ENCODE measurements at places on chromosomes 16 and 17. TPM values are rescaled to one million over a fixed set of nuclear protein-coding genes. Genes with fewer than 3 reads are reported as not detected.

GRCh38 chr16:57666353-57667047, 1.6 kb upstream of the ADGRG3 start:
- DNase-seq: no peak

The TMEM235 gene
- not detected for total RNA-seq

DNA sequence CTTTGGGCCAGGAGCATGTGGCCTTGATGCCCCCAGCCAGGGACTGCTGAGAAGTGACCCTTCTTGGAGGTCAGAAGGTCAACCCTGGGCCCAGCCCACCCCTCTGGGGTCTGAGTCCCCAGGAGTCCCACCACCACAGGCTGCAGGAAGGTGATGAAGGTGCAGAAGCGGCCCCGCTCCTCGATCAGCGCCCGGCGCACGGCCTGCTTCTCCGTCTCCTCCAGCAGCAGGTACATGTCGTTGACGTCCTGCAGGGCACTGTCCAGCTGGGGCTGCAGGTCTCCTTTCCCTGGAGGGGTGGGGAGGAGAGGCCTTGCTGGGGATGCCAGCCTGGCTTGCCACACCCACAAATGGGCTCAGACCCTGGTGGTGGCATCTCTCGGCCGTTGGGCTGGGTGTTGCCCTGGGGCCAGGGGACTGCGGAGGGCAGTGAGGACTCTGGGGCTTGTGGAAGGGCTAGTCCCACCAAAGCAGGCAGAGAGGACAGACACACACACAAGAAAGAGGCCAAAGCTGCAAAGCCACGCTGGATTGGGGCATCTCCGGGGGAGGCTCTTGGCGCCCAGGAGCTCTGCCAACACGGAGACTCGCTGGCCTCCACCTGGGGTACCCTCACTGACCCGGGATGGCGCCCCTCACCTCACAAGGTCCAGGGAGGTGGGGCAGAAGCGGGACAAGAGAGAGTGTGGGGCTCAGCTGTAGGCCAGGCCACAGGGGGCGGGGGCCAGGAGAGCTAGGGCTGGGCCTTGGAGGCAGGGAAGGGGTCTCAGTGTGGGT, 7.5 kb downstream of the MTSS2 start:
- DNase-seq: no peak

DNA sequence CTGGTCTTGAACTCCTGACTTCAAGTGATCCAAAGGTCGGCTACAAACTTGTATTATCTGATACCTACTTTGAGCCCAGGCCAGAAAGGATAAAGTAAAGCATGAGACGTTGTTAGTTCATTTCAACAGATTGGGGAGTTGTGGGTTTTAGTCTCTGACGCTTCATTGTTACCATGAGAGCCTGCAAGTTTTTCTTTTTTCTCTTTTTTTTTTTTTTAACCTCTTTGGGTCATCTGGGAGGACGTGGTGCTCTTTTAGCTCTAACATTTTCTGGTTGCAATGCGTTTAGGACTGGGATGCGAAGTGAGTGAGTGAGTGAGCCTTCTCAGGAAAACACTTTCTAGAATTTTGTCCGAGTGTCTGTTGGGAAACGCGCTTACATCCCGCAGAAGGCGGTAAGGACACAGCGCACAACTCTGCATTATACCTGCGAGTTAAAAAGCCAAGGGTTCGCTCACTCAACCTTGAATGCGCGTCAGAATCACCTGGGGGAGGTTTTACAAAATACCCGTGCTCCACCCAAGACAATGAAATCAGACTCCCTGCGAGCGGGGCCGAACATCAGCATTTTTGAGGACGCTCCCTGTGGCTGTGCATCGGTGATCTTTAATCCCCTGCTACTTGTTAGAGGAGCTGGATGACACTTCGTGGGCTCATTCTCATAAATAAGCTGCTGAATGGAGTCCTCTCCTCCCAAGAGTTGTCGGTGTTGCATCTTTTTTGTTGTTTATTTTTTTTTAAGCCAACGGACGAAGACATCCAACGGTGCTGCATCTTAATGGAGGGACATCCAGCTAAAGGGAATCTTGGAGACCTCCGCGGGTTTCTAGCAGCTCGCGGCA, 629 bp upstream of the RNF135 start:
- peak; percentile 32 for DNase-seq

DNA sequence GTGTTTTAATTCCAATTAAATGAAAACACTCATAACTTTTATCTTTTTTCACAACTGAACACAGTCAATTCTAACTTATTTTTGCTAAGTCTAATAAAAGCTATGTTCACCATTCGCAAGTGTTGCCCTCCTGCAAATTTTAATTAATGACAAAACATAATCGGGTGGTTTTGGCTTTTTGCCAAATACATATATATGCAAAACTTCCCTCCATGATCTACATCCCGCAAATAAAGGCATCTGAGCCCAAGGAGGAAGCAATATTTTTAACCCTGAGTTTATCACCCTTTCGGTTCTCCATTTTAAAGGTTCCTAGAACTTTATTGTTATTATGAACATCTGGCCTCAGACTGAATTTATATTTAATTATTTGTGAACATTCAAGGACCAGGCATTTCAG, 507.9 kb downstream of the CDH13 start:
- DNase-seq: no peak

The MARVELD3 gene
- total RNA-seq: not detected

DNA sequence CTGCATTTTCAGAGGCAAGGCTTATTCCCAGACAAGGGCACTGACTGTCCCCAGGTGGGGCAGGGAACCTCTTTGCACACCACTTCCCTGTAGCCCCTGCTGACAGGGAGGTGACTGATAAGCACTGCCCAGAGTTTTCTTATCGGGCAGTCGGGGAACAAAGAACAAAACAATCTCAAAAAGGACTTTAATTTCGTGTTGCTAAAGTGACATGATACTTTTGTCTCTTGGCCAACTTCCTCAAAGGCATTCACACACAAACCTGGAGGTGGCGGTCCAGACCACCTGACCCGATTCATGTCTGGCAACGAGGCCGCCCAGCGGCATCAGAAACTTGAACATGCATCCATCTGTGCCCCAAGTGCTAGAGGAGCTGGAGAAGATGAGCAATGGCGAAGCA, 28.9 kb downstream of the ZDHHC7 start:
- no peak for DNase-seq

GRCh38 chr17:32276171-32276601, 10.6 kb downstream of the RHBDL3 start:
- no peak for DNase-seq

GRCh38 chr16:354291-354881, 1.9 kb upstream of the AXIN1 start:
- no peak for DNase-seq

The POLR3K gene
- 10.6 TPM for total RNA-seq

- DNase-seq: peak; percentile 84
These were observed 2.7 kb downstream of the ZFPM1 start for GRCh38 chr16:88455610-88456355.

The TMEM100 gene
- total RNA-seq: not detected

The SOX15 gene
- total RNA-seq: 0.27 TPM

DNA sequence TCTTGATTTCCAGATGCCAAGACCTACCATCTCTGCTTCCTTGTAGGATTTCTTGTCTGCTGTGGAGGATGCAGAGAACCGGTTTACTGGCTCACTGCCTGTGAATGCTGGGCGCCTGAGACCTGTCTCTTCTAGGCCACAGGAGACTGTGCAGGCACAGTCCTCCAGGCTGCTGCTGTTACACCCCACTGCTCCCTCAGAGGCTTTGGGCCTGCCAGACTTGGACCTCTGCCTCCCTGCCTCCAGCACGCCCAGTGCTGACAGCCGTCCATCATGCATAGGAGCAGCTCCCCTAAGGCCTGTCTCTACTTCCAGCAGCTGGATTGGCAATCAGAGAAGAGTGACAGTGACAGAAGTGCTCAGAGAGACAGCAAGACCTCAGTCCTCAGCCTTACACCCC, 6.1 kb downstream of the HROB start:
- DNase-seq: no peak

GRCh38 chr17:16939606-16940115, 32.3 kb downstream of the TNFRSF13B start:
- no peak for DNase-seq

GRCh38 chr17:12078791-12079190, 58.1 kb downstream of the MAP2K4 start:
- no peak for DNase-seq

The LITAFD gene
- 0.29 TPM for total RNA-seq

The NOD2 gene
- total RNA-seq: 2.9 TPM

The PABPN1L gene
- total RNA-seq: 0.43 TPM

GRCh38 chr17:78387977-78388941, 9.8 kb downstream of the PGS1 start:
- DNase-seq: no peak

DNA sequence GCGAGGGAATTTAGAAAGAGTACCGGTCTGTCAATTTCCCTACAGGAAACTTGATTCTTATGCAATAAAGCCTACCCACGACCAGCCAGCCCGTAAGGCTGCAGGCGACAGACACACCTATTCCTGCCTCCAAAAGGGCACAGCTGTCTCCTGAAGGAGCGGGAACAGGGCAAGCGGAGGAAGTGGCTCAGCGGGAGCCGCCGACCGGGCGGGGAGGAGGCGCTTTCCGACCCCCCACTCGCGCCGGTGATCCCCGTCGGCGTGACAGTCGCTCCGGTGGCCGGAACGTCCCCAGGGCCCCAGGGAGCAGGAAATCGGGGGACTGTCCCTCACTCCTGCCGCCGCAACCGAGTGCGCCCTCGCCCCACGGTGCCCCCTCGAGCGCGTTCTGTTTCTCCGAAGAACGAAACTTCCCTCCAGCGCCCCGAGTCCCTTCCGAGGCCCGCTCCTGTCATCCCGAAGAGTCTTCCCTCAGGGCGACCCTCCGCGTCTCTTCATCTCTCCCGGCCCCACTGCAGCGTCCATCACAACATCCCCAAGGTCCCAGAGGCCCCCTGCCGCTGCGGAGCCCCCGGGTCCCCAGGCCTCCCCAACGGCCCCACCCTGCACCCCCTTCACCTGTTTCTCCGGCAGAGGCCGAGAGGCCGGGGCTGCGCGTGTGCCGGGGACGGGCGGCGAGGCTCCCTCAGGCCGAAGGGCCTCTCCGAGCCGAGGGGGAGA, 421 bp downstream of the STAT3 start:
- DNase-seq: peak; percentile 47

The TBX21 gene
- 234 TPM for total RNA-seq

- no peak for DNase-seq
These were observed 96.1 kb upstream of the ELAC2 start for GRCh38 chr17:13113821-13114525.

DNA sequence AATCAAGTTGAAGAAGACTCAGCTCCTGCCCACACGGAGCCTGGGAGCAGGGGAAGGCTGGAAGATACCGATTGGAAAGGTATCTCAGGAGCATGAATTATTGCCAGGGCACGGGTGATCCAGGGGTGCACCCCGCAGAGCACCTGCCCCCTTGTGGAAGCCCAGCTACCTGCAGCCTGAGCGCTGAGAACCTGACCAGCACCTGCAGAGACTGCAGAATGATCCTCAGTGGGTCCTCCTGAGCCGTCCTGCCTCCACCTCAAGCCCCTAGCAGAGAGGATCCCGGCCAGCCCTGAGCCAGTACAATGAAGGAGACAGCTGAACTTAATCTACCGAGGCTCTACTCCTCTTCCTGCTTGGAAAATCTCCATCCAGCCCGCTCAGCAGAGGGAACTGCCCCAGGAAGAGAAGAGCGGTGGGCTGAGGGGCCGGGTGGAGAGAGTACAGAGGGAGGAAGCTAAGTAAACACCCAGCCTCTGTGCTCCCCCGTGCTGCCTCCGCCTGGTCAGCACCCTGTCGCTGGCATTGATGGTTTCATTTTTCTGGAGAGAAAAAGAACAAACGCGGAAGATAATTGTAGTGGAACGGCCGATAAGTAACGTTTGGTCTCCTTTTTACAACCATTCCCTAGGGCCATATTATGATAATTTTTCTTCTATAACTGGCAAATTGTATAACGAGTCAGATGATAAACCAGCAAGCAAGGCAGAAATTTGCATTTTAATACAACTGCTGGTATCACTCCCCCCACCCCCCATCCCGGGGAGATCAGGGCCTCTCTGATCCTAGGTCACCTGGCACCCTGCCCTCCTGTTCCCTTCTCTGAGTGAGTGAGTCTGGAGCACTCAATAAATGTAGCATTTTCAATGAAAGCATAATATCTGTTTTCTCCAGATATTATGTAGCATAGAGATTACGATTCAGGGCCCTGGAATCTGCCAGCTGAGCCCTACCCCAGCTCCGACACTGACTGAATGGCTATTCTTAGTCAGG, 204.5 kb upstream of the RPL38 start:
- peak; percentile 72 for DNase-seq

The MYL4 gene
- 0.33 TPM for total RNA-seq

DNA sequence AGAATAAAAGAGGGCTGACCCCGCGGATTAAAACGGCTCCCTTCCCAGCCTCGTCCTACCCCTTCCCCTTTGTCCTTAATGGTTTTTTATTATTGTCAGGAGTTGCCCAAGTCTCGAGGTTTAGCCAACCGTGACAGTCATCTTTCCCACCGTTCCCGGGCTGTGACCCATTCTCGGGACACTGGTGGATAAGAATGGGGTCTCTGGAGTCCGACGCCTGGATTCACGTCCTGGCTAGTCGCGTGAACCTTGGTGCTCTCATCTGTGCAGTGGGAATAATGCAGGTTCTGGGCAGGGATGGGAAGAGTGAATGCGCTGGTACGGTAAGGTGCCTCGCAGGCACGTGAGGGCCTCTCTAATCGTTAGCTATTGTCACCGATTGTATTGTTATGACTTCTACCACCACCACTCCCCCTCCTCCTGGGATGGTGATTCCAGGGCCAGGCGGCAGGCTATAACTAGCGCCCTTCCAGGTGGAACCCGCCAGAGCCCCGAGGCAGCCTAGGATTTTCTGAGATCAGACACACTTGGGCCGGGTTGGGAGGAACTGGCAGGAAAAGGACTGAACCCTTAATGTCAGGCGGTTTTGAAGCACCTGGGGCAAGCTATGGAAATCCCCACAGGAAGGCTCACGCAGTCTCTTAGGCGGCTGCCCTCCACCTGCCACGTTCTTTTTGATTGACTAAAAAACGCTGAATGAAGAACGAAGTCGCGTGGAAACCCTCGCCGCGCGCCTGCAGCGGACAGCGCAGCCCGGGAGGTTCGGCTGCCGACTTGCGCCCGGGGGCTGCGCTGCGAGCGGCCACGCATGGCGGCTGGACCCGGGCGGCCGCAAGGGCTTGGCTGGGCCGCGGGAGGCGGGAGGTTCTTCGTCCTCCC, 2.7 kb downstream of the HS3ST3B1 start:
- peak; percentile 82 for DNase-seq

The DRC7 gene
- 0.33 TPM for total RNA-seq

The RCVRN gene
- 0.86 TPM for total RNA-seq

The RUNDC3A gene
- total RNA-seq: 0.31 TPM

- no peak for DNase-seq
These were observed 110.4 kb downstream of the MAP2K6 start for GRCh38 chr17:69524854-69525253.

DNA sequence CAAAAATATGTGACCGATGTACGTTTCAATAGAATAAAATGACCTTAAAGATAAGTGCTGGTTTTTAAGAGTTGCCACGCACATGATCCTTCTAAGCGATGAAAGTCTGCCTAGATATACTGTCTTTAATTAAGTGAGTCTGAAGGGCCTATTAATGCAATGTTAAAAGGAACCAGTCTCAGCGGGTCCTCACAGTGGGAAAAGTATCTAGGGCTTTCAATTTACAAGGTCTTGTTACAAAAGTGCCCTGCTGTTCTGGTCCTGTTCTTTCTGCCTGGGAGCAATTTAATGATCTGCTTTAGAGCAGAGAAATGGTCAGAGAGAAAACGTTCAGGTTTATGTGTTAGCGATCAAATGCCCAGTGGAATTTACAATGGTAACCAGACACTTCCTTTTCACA, 864.0 kb downstream of the KCNJ2 start:
- DNase-seq: no peak

GRCh38 chr16:81180578-81180977, 57.9 kb upstream of the BCO1 start:
- no peak for DNase-seq
